Progenitor cell of endocrine pancreas (in vitro differentiated cells): ENCODE measurements at places on chromosomes 16 and 17.

- H3K27ac ChIP-seq = no peak overlapping the region
- no peaks in the 10 kb centered on the region for H3K36me3 ChIP-seq
- H3K27me3 ChIP-seq = peaks cover 53% of the 10 kb centered on the region
- H3K4me1 ChIP-seq = peaks cover 6% of the 10 kb centered on the region
Observed at GRCh38 chr17:56675876-56676660, 82.6 kb downstream of the NOG start.

DNA sequence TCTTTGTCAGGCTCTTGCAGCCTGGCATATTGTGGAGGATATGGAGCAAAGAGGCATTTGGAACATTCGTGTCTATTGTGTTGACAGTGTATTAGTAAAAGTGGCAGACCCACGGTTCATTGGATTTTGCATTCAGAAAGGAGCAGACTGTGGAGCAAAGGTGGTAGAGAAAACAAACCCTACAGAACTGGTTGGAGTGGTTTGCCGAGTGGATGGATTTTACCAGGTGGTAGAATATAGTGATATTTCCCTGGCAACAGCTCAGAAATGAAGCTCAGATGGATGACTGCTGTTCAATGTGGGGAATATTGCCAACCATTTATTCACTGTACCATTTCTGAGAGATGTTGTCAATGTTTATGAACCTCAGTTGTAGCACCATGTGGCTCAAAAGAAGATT lies 44.5 kb downstream of the EFCAB13 start:
- DNase-seq = no peak
- H3K27ac ChIP-seq = no peak overlapping the region
- no peaks in the 10 kb centered on the region for H3K4me1 ChIP-seq
- peaks cover 1% of the 10 kb centered on the region for H3K36me3 ChIP-seq

GRCh38 chr17:43983515-43984411 lies 20.7 kb upstream of the NAGS start:
- H3K27me3 ChIP-seq = peaks cover 80% of the 10 kb centered on the region
- peak; percentile 55 for DNase-seq
- no peaks in the 10 kb centered on the region for H3K36me3 ChIP-seq
- no peak overlapping the region for H3K27ac ChIP-seq

DNA sequence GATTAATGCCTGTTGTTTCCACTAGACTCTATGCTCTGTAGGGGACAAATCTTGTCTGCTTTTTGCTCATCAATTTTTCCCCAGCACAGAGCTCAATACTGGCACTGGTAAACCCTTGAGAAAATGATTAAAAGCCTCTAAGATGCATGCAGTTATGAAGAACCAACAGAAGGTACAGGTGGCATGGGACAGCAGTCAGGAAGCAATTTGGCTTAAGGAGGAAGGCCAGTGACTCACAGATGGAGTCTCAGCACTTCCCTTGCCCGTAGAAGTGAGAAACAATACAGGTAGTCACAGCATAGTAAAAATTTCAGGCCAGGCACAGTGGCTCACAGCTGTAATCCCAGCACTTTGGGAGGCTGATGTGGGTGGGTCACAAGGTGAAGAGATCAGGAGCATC lies 504.7 kb upstream of the RBFOX1 start:
- no peak overlapping the region for H3K4me3 ChIP-seq
- DNase-seq = no peak
- no peaks in the 10 kb centered on the region for H3K36me3 ChIP-seq
- no peak overlapping the region for H3K27ac ChIP-seq
- peaks cover 5% of the 10 kb centered on the region for H3K27me3 ChIP-seq

DNA sequence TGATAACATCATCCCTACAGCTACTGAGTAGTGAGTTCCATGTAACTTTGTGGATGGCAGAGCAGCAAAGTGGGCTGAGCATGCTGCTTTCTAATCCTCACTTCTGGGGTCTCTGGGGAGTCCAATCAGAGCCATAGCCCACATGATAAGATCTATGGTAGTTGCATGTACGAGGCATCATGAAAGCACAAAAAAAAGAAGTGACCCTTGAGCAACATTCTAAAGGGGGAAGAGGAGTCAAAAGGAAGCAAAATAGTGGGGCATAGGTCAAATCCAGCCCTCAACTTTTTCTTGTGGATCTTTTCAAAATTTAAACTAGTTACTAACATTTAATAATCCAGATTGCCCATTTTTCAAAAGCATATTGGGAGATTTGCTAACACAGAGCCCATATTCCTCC lies 208.5 kb upstream of the TOX3 start:
- no peak overlapping the region for H3K4me3 ChIP-seq
- H3K27ac ChIP-seq = no peak overlapping the region
- H3K27me3 ChIP-seq = no peaks in the 10 kb centered on the region
- DNase-seq = no peak
- H3K36me3 ChIP-seq = no peaks in the 10 kb centered on the region

- H3K27ac ChIP-seq = peak overlapping the region; percentile 62
- H3K27me3 ChIP-seq = no peaks in the 10 kb centered on the region
- H3K4me3 ChIP-seq = no peak overlapping the region
Observed at GRCh38 chr16:22369221-22369811, 5.1 kb downstream of the CDR2 start.

DNA sequence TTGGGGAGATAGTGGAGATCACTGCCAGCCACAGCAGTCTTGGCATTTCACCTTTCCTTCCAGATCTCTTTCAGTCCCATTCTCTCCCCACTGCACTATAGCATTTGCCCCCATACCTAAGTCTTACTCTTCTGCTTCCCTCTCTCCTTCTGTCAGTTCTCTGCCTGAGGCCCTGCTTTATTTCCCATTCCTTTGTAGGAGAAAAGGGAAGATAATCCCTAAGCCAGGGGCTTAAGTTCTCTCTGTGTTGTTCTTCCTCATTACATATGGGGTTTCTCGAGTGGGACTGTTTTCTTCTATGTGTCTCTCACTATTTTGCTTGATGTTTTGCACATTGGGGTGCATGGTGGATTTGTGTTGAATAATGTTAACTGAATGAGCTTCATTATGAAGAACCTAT lies 6.4 kb downstream of the KDM6B start:
- peak overlapping the region; percentile 96 for H3K27ac ChIP-seq
- H3K4me1 ChIP-seq = peaks cover 56% of the 10 kb centered on the region
- DNase-seq = no peak
- H3K36me3 ChIP-seq = peaks cover 9% of the 10 kb centered on the region
- peak overlapping the region; percentile 82 for H3K4me3 ChIP-seq
- no peaks in the 10 kb centered on the region for H3K27me3 ChIP-seq

DNA sequence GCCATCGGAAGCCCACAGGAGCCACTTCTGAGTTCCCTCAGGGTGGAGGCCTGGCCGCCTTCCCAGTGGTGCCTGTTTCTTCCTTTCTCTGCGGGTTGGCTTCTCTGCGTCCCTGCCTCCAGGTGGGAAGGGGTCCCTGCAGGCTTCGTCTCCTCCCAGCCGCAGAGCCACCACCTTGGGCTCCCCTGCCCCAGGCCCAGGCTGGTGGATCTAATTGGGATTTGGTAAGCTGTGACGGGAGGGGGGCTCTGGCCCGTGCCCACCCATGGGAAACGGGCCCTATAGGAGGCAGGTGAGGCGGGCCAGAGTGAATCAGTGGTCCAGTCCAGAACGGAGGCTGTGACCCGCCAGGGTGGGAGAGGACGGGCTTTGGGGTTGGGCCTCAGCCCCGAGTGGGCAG lies 32.1 kb downstream of the JPH3 start:
- no peak overlapping the region for H3K27ac ChIP-seq
- no peak for DNase-seq
- peaks cover 8% of the 10 kb centered on the region for H3K36me3 ChIP-seq
- H3K4me1 ChIP-seq = peaks cover 2% of the 10 kb centered on the region
- peaks cover 4% of the 10 kb centered on the region for H3K27me3 ChIP-seq

DNA sequence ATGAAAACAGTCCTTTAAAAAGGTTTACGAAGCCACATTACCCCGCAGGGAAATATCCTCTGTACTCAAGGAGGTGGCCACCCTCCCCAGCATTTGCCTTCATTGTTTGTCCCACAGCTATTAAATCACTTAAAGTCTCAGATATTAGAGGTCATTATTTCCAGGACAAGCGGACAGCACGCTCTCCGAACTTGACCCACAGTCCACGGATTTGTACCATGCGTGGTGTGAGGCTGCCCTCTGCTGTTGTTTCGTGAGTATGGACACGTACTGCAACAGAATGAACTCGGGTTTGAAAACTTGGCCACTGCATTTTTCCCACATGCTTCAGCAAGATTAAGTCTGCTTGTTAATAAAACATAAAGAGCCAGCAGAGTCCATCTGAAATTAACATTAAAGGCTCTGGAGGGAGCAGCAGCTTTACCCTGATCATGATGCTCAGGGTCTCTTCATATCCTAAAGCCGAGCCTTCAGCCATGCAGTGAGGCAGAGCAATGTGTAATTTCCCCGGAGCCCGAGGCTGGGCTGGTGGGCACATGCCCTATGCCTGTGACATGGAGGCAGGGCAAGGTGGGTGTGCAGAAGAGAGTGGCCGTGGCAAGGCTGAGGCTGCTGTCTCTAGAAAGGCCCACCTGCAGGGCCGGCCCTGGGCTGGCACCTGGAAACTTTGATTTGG lies 19.7 kb downstream of the MEAK7 start:
- peak; percentile 47 for DNase-seq
- H3K27ac ChIP-seq = no peak overlapping the region
- H3K36me3 ChIP-seq = peaks cover 21% of the 10 kb centered on the region
- peaks cover 1% of the 10 kb centered on the region for H3K4me1 ChIP-seq
- no peaks in the 10 kb centered on the region for H3K27me3 ChIP-seq
- no peak overlapping the region for H3K4me3 ChIP-seq

- H3K4me3 ChIP-seq = no peak overlapping the region
- no peaks in the 10 kb centered on the region for H3K4me1 ChIP-seq
- no peak for DNase-seq
- H3K27me3 ChIP-seq = no peaks in the 10 kb centered on the region
- H3K27ac ChIP-seq = no peak overlapping the region
Observed at GRCh38 chr17:14840616-14841231, 424.4 kb downstream of the PMP22 start.

DNA sequence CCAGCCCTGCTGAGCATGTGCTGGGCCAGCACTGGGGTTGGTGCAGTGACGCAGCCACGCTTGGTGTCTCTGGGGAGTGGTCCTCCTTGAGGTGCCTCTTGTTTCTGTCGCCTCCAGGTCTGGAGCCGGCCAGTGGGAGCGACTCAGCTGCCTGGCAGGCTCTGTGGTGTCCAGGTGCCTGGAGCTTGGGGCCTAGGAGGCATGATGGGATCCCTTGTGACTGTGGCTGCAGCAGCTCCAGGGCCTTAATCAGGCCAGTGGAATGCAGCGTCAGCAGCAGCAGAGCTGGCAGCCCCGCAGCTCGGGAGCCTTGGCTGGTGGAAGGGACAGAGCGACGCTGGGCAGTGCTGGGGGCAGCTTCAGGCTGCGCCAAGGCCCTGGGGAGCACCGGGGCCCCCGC lies 74.7 kb upstream of the CIBAR2 start:
- no peak overlapping the region for H3K4me3 ChIP-seq
- H3K4me1 ChIP-seq = no peaks in the 10 kb centered on the region
- H3K36me3 ChIP-seq = peaks cover 19% of the 10 kb centered on the region
- no peaks in the 10 kb centered on the region for H3K27me3 ChIP-seq
- no peak overlapping the region for H3K27ac ChIP-seq
- DNase-seq = no peak

GRCh38 chr16:88681709-88682451 lies 4.4 kb downstream of the SNAI3 start:
- H3K36me3 ChIP-seq = no peaks in the 10 kb centered on the region
- DNase-seq = no peak
- no peak overlapping the region for H3K4me3 ChIP-seq
- H3K27ac ChIP-seq = no peak overlapping the region
- peaks cover 22% of the 10 kb centered on the region for H3K27me3 ChIP-seq
- peaks cover 2% of the 10 kb centered on the region for H3K4me1 ChIP-seq

DNA sequence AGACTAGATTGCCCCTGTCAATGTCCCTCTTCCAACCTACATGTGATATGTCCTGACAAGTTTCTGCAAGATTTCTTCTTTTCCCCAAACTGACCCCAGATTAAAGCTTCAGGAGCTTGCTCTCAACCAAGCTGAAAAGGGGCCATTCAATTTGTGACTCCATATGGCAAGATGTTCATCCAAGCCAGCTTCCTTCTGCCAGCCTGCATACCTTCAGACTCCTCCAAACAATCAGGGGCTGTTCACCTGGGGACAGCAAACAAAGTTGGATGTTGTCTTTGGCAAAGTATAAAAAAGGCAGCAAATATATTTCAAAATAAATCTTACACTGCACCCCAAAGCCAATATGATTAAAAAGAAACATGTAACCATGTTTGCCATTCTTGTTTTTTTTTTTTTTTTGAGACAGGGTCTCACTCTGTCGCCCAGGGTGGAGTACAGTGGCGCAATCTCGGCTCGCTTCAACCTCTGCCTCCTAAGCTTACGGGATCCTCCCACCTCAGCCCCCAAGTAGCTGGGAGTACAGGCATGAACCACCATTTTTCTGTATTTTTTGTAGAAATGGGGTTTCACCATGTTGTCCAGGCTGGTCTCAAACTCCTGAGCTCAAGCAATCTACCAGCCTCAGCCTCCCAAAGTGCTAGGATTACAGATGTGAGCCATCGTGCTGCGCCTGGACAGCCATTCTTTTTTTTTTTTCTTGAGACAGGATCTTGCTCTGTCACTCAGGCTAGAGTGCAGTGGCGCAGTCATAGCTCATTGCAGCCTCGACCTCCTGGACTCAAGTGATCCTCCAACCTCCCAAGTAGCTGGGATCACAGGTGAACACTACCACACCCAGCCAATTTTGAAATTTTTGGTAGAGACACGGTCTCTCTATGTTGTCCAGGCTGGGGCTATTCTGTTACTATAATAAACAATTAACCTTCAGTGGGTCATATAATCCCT lies 50.0 kb upstream of the AKAP1 start:
- H3K4me3 ChIP-seq = no peak overlapping the region
- peaks cover 12% of the 10 kb centered on the region for H3K4me1 ChIP-seq
- no peak for DNase-seq
- H3K27ac ChIP-seq = no peak overlapping the region
- no peaks in the 10 kb centered on the region for H3K36me3 ChIP-seq
- peaks cover 12% of the 10 kb centered on the region for H3K27me3 ChIP-seq

DNA sequence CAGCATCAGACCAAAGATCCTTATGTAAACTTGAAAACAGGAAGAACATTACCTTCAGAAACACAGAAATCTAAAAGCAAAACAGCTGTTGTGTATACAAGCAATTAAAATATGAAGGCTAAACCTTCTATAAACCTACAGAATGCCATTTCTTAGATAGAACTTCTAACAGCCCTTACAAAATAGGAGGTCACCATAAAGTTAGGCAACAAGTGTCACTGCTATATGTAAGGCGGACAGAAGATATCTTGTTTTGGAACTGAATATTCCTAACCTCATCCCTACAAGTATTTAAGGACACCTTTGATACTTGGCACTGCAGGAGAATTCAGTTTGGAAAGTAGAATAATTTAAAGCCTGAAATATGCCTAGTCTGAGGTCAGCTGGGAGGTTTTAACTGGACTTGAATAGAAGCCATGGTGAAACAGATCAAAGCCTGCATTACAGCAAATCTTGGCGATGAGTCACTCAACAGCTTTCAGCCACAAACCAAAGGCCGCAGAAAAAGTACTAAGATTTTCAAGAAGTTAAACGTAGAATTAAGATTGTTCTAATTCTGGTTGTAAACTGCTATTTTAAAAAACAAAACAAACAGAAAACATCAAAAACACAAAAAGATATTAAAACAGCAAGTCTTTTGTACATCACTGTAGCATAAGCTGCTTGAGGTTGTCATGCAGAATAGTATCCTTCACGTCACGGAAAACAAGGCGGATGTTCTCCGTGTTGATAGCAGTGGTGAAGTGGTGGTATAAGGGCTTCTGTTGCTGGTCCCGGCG lies 42.7 kb downstream of the GNA13 start:
- H3K4me3 ChIP-seq = no peak overlapping the region
- no peaks in the 10 kb centered on the region for H3K27me3 ChIP-seq
- peaks cover 17% of the 10 kb centered on the region for H3K36me3 ChIP-seq
- DNase-seq = no peak

GRCh38 chr16:84000989-84001642 lies 33.1 kb downstream of the NECAB2 start:
- no peaks in the 10 kb centered on the region for H3K36me3 ChIP-seq
- no peaks in the 10 kb centered on the region for H3K4me1 ChIP-seq
- peaks cover 13% of the 10 kb centered on the region for H3K27me3 ChIP-seq
- H3K27ac ChIP-seq = no peak overlapping the region
- no peak for DNase-seq
- no peak overlapping the region for H3K4me3 ChIP-seq
